ENCODE measurements at places on chromosomes 1 and 21.

GRCh38 chr1:230109895-230110667 lies 43.0 kb downstream of the GALNT2 start:
- no peak for DNase-seq

DNA sequence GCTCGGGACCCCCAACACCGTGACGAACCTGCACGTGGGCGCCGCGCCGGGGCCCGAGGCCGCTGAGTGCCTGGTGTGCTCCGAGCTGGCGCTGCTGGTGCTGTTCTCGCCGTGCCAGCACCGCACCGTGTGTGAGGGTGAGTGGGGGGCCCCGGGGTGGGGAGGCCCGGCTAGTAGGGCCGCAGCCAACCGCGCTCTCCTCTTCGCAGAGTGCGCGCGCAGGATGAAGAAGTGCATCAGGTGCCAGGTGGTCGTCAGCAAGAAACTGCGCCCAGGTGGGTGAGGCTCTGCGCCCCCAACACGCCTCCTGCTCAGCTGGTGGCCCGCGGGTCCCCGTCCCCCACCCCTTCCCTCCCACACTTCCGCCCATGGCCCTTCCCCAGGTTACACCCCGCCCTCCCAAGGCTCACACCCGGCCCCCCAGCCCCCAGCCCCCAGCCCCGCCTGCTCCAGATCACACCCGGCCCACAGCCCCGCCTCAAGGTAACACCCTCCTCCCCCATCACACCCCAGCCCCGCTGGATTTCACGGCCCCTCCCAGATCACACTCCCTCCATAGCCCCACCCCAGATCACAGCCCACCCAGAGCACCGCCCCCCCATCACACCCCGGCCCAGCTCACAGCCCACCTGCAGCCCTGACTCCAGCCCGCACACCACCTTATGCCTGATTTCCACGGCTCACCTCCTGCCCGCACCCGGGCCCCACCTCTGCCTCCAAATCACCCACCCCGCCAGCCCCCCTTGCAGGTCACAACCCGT lies 2.4 kb upstream of the MMP23B start:
- DNase-seq: no peak

- no peak for DNase-seq
Measured at GRCh38 chr1:167430134-167430848, 88.0 kb downstream of the CD247 start.

DNA sequence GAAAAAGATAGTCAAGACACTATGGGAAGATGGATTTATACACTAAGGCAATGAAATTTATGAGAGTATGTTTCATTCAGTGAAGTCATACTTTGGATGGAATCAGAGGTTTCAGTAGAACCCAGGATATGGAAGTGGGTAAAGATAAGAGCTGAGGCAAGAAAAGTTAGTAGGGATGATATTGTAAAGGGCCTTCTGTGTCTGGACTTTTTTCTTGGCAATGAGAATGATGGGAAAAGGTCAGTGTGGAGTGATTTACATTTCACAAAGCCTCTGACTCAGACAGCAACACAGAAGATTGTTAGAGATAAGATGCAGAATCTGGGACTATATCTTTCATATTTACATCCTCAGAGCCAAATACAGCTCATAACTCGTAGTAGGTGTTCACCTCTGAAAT lies 32.1 kb downstream of the SH3BGR start:
- DNase-seq: no peak

- no peak for DNase-seq
Measured at GRCh38 chr21:41510500-41510899, 2.5 kb upstream of the TMPRSS2 start.

- DNase-seq: no peak
Measured at GRCh38 chr1:112358061-112358770, 37.8 kb upstream of the CTTNBP2NL start.

GRCh38 chr1:214233856-214234634 lies 46.9 kb upstream of the SMYD2 start:
- DNase-seq: no peak

- DNase-seq: no peak
Measured at GRCh38 chr1:228940526-228940925, 205.2 kb downstream of the RHOU start.

DNA sequence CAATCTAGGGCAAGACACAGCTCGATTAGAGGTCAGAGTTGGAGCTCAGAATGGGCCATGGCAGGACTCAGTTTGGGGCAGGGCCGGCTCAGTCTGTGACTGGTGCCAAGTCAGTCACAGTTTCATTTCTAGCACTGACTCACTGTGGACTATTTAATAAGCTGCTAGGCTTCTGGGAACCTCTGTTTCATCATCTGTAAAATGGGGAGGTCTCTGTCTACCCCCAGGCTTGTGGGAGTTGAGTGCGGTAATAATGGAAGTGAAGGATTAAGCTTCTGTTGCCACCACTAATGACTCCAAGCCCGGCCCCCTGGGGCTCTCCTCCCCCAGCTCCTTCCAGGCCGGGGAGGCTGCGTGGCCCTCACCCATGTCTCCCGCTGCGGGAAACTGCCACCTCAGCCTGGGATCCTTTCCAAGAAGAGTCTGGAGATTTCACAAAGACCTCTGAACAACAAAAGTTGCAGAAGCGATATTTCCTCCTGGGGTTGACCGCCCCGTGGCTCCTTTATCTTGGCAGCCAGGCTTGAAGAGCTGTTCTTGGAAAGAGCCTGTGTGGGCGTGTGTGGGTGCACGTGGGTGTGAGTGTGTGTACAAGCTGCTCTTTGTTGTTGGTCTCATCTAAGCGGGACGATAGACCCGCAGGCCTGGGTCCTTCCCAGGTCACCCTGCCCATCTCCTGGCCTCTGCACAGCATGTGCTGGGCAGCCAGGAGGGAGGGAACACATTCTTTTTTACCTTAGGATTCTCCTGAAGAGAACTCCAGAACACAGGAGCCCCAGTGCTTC lies 29.1 kb downstream of the KNCN start:
- DNase-seq: no peak

GRCh38 chr1:57270927-57271698 lies 152.7 kb downstream of the DAB1 start:
- DNase-seq: no peak

- no peak for DNase-seq
Measured at GRCh38 chr1:34013958-34014737, 150.3 kb downstream of the HMGB4 start.

GRCh38 chr21:41199123-41199522 lies 31.2 kb downstream of the BACE2 start:
- no peak for DNase-seq

- no peak for DNase-seq
Measured at GRCh38 chr21:41406340-41406739, 19.7 kb upstream of the MX1 start.

DNA sequence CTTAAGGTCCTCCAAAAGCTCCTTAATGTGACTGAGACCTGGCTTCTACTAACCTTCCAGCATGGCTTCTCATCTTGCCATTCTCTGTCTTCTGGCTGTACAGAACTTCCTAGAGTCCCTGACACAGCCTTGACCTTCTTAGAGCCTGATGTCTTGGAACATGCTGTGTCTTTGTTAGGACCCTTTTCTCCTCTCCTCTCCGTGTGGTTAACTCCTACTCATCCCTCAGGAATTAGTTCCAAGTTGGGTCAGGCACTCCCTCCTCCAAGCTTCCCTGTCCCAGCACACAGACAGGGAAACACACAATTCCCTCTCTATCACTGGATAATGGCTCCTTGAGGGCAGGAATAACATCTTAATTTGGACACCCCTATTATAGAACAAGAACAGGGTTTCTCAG lies 275.4 kb upstream of the USP24 start:
- no peak for DNase-seq

- no peak for DNase-seq
Measured at GRCh38 chr1:14486401-14487201, 111.9 kb upstream of the KAZN start.

DNA sequence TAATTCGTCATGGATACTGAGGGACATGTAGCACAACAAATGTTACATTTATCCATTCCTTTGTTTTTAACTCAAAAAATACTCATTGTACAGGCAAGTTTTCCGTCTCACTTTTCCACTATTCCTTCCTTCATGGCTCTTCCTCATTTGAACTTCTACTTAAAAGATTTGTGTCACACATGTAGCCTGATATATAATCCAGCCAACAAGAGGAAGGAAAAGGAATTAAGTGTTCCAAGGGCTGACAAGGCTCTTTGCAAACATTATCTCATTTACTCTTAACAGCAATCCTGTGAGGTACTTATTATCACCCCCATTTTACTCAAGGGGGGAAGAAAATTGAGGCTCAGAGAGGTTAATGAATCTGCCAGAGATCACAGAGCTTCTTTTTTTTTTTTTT lies 22.9 kb downstream of the CD244 start:
- no peak for DNase-seq

GRCh38 chr1:17618558-17619247 lies 79.2 kb downstream of the ARHGEF10L start:
- no peak for DNase-seq

GRCh38 chr21:31367801-31368200 lies 23.7 kb upstream of the TIAM1 start:
- DNase-seq: no peak
